ENCODE measurements at places on chromosomes 11 and 22. TPM values are rescaled to one million over a fixed set of nuclear protein-coding genes. Genes with fewer than 3 reads are reported as not detected.

The VSIG10L2 gene
- not detected for total RNA-seq

The TENM4 gene
- total RNA-seq: 12.6 TPM

The LMNTD2 gene
- total RNA-seq: 0.45 TPM

The SCARF2 gene
- total RNA-seq: 21.0 TPM

The LAYN gene
- total RNA-seq: 6.5 TPM
